ENCODE measurements at places on chromosomes 2 and 18.

- no peak for DNase-seq
Observed at GRCh38 chr2:18066066-18066465, 187.6 kb downstream of the KCNS3 start.

DNA sequence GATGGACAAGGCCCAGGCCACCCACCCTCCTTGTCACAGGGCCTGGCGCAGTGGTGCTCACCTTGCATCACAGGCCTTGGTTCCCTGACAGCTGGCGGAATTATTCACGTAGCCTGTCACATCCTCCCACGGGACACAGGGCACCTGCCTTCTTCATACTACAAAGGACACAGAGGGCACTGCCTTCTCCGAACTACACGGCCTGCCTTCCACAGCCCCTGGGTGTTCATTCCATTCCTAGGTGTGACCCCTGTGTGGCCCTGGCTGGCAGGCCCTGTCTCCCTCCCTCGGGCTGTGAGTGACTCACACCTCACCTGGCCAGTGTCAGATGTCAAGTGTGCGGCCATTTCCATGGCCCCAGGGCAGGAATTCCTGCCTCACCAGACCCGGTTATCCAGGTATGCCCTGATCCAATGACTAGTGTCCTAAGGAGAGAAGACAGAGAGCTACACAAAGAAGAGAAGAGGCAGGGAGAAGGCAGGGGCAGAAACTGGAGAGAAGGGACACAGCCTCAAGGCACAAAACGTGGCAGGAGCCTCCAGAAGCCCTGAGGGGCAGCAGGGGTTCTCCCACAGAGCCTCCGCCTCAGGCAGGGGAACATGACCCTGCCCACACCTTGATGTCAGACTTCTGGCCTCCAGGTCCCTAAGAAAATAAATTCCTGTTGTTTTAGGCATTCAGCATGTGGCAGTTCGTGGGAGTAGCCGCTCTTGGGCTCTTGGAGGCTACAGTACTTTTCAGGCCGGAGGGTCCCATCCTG lies 43.4 kb downstream of the MBP start:
- no peak for DNase-seq

DNA sequence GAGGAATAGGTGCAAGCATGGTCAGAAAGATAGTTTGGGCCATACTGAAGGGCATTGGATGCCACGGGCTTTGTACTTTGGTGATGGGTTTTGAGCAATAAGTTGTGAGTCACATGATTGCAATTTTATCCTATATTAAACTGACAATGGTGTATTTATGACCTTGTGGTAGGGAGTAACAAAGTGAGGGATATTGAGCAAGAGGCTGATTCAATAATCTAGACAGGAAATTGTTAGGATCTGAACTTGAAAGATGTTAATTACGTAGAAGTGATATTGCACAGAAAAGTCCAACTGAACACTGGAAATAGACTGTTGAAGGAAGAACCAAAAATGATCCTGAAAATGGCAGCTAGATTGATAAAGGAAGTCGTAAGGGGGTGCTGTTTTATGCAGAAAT lies 46.6 kb upstream of the TCF4 start:
- DNase-seq: peak; percentile 69

- DNase-seq: no peak
Observed at GRCh38 chr2:160583813-160584537, 90.4 kb upstream of the RBMS1 start.

- no peak for DNase-seq
Observed at GRCh38 chr2:7379799-7380198, 462.6 kb downstream of the RNF144A start.

DNA sequence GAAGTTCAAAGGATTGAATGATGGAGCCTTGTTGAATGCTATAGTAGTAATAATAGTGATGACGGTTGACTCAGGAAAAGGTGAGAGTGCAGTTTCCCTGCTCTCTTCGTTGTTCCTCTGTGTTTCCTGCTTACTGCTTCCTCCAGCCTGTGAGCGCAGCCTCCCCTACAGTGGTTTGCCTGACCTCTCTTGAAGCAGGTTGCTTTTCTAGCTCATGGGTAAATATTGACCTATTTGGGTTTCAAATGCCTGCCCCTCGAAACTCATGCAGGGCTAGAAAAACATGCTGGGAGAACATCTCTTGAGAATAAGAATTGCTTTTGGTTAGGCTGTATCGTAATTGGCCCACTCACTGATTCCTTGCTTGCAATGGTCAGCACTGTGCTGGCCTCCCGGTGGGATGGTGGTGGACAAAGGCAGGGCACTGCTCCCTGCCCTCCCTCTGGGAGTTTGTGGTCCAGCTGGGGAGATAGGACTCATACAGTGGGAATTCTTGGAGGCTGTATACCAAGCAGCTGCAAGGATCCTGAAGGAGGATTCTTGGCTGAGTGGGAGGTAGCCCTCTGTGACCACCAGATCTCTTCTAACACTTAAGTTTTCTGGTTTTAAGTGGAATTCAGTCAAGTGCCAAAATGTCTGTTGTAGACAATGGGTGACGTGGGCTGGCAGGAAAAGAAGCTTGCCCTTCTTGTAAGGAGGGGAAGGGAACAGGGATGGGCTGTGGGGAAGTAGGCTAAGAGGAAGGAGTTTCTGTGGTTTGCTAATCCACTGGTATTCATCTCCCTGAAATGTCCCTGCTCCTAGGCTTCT lies 5.4 kb upstream of the RNF181 start:
- peak; percentile 79 for DNase-seq

DNA sequence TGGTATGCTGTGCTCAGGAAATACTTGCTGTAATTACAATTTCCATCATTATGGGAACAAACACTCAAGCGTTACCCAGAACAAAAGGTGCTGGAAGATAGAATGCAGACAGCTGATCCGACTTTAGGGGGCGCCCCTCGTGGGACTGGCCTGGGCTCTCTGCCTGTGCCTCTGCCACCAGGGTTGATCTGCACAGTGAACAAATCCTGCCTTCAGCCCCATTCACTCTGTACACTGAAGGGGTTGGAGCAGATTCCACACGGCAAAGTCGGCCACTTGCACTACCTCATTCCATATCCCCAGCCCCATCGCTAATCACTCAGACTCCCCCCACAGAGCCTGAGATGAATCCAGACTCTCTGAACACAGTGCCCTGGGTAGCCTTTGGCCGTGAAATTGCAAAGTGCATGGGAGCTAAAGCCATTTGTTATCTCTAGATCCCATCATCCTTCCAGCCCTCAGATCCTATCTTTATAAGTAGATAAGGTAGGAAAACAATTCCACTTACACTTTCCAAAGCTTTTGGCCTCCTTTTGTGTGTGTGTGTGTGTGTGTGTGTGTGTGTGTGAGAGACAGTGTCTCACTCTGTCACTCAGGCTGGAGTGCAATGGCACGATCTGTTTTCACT lies 69.3 kb downstream of the INPP5D start:
- no peak for DNase-seq

DNA sequence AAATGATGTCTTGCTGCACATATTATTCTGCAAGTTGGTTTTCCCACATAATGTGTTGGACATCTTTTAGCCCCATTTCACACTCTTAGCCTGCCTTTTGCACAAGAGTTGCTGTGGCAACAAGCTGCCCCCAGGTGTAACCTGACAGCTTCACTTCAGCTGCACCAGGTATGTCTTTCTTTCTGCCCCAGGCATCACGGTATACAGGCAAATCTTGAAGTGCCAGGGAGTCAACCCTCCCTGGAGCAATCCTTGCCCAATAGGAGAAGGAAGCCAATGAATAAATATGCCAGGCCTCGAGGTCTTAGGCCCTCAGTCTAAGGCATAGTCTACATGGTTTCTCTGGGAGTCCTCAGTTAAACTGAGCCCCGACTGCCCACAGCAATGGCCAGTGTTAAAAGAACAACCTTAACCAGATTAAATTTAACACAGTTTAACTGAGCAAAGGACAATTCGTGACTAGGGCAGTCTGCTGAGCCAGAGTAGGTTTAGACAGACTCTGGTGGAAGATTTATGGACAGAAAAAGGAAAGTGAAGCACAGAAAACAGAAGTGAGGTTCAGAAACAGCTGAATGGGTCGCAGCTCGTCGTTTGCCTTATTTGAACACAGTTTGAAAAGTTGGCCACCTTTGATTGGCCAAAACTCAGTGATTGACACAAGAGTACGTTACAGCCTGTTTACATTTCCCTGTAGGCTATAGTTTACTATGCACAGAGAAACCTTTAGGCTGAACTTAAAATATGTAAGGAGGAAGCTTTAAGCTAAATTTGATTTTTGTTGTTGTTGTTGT lies 32.0 kb upstream of the C1QL2 start:
- no peak for DNase-seq

GRCh38 chr2:235811446-235812184 lies 317.8 kb downstream of the AGAP1 start:
- DNase-seq: no peak

DNA sequence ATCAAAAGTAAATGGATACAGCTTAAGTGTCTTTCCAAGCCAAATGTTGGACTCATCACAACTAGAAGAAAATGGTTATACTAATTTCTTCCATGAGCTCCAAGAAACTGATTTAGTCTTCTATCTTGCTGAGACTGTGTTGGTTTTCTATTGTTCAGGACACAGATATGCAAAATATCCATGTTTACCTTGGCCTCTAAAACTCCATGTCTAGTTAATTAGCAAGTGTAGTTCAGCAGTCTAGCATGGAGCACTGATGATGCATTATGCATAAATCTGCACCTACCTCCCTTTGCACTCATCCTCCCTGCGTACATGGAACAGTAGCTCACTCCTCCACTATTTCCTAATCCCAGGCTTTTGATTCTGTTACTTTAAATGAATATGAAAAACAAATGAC lies 731.4 kb upstream of the CHAC2 start:
- DNase-seq: peak; percentile 83

DNA sequence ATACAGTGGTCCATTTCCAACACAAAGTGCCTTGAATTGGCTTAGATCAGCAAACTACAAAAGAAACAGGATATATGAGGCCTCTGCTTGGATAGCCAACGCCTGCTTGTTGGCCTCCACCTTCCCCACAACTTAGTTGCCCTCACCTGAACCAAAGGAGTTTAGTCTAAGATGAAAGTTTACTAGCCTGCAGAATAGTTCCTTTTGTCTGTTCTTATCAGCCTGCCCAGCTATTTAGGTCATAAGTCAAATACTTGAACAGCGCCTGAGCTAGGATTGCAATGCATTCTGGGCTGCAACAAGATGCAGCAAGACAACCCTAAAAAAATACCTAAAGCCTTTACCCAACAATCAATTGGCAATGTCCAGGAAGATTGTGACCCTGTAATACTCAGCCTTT lies 13.1 kb upstream of the EPG5 start:
- DNase-seq: no peak

DNA sequence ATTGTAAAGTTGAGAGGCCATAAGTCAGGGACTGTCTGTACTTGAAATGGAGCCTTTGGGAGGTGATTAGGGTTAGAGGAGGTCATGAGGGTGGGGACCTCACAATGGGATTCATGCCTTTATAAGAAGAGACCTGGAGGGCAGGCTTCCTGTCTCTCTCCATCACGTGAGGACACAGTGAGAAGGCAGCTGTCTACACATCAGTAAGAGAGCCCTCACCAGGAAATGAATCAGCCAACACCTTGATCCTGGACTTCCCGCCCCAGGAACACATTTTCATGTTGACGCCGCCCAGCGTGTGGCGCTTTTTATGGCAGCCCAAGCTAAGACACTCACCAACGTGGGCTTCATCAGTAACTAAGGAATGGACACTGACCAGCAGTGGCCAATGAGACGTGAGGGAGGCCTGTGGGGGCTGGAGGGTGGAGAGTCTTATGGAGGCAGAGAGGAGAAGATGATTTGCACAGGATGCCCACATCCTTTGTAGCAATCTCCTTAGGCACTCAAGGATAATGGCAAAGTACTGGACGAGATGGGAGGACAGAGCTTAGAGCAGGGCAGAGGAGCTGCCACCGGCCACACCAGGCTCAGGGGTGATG lies 162.7 kb downstream of the EIPR1 start:
- no peak for DNase-seq

DNA sequence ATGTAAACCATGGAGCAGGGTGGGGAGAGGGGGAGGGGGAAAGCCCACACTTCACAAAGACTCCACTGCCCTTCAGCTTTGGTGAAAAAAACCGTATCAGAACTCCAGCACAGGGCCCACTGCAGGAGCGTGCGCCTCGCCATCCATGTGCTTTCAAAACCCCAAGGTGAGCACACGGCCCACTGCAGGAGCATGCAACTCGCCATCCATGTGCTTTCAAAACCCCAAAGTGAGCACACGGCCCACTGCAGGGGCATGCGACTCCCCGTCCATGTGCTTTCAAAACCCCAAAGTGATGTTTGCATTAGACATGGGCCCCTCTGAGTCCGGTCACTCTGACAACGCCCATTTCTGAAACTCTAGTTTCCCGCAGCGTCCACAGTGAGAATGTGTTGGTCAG lies 7.8 kb downstream of the TXNL4A start:
- no peak for DNase-seq

DNA sequence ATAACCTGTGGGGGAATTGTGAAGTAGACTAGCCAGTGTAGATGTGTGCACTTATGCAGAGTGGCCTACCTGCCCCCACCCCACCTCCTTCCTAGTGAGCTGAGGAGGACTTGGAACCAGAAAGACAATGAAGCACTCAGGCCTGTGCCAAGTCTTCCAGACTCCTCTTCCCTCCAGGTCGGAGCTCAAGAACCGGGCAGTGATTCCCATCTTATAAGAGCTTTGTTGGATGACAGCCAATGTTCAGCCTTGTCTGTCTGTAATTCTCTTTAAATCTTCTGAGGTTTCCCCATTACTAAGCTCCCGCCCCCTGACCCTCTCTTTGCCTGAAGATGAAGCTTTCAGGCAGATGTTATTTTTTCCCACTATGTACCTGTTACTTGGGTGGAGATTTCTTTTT lies 121.0 kb downstream of the SMAD2 start:
- DNase-seq: no peak

GRCh38 chr2:43773876-43774613 lies at the start of gene DYNC2LI1:
DYNC2LI1 (plus strand) TSS chr2:43774039; CDS start chr2:43774139, 100 bp downstream.
- DNase-seq: peak; percentile 49

DNA sequence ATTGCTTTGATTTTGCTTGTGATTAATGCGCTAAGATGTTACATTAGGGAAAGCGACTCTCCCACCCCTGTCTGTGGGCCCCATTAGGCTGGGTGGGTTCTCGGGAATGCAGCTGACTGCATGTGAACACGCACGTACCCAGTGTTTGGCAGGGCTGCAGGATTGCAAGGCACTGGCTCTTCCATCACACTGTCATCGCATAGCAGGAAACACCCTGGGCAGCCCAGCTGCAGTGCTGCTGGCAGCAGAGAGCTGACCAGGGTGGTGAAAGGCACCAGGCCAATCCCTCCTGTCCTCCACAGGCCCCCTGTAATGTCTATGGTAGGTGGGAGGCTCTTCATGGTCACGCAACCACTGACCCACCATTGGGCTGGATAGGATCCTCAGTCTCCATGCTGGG lies 34.4 kb upstream of the FZD7 start:
- no peak for DNase-seq

DNA sequence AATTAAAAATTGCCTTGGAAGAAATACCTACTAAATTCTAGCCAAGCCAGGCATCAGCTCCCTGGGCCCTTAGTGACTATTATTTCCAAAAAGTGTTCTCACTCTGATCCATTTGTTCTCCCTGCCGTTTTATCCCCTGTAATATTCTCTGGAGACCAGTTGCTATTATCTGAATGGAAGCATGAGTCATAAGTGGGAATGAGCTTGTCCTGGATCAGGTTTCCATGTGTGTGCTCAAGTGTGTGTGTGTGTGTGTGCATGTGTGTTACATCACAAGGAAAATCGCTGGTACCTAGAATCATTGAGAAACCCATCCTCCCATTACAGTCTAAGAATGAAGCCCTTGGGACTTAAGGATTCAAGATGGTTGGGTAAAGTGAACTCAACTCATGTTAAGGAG lies 130.3 kb upstream of the CXCR4 start:
- DNase-seq: no peak

GRCh38 chr2:74584088-74584645 lies 29.6 kb downstream of the DOK1 start:
- no peak for DNase-seq

GRCh38 chr2:198129609-198130008 lies 325.2 kb downstream of the PLCL1 start:
- no peak for DNase-seq

GRCh38 chr18:24817587-24818371 lies 357.3 kb downstream of the HRH4 start:
- no peak for DNase-seq
